Activated CD4-positive, alpha-beta T cell treated with anti-CD3 and anti-CD28 coated beads, Interleukin-2, amount 50 U/mL, for 24 hours (primary cell): ENCODE measurements at places on chromosomes 6 and 20.

DNA sequence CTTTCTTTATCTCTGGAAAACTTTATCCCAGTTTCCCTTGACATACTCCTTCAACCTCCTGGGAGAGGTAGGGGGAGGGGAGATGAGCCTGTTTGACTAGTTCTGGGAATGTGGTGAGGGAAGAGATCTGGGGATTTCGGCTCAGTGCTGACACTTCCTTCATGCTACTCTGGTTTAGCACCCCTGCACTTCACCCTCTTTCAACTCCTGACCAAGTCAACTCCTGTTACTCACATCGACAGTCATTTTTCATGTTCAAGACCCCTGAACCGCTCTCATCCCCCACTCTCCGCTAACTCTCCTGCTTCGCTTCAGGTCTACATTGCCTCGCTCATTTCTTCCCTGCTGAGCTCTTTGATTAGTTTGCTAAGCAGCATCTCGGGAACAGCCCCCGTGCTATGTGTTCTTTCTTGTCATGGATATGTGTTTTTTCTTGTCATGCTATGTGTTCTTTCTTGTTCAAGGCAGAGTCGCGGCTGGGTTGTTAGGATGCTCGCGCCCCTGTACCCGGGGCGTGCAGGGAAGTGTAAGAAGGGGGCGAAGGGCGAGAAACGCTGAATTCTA is 16.6 kb upstream of the TRIM27 start:
- no peak for DNase-seq

- DNase-seq: no peak
These were observed 36.0 kb upstream of the CSE1L start for GRCh38 chr20:49009899-49010631.

- no peak for DNase-seq
These were observed 105.6 kb upstream of the CLDN20 start for GRCh38 chr6:155158030-155158843.

- peak; percentile 62 for DNase-seq
These were observed 45.3 kb downstream of the SMLR1 start for GRCh38 chr6:130872250-130873095.

- no peak for DNase-seq
These were observed 39.0 kb downstream of the MAN1A1 start for GRCh38 chr6:119310486-119311036.

GRCh38 chr6:136487759-136488425 is 62.3 kb downstream of the MAP7 start:
- DNase-seq: no peak

GRCh38 chr6:91167846-91168245 is 581.0 kb upstream of the MAP3K7 start:
- DNase-seq: no peak

DNA sequence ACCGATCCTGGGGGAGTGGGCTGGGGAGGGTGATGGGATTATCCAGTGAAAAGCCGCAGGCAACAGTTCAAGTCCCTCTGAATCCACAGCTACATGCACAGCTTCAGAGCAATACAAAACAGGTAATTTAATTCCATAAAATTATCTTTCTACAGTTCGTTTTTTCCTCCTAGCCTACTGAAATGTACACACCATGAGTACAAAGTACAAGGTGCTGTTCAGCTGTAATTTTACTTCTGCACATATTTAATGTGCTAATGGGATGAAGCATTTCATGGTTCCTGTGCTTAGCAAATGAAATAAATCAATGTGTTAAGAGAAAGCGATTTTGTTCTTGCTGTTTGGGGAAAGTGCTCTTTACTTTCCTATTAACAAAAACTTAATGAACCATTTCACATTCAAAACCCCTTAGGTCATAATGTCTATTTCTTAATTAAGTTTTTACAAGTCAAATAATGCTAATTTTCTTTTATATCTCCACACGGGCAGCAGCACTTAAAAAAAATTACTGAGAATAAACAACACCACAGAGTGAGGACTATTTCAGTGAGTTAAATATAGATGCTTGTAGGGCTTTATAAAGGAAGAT is 71.8 kb downstream of the INSM1 start:
- no peak for DNase-seq

DNA sequence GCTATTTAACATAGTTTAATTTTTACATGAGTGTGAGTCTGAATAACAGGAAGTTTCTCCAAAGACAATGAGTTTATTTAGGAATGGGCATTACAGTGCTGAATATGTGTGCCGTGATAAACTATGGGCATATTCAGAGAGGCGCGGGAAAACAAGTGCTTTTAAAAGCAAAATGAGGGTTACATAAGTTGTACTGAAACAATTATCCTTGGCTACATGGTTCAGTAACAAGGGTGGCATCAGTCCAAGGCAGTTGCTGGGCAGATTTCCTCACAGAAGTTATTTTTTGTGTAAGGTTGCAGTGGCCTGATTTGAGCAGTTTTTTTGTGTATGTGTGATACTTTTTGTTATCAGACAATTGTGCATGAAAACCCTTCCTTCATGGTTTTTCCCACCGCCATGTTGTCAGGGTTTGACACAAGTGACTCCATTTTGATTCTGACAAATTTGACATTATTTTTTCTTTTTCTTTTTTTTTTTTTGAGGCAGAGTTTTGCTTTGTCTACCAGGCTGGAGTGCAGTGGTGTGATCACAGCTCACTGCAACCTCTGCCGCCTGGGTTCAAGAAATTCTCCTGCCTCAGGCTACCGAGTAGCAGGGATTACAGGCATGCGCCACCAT is 22.3 kb upstream of the PXDC1 start:
- no peak for DNase-seq

DNA sequence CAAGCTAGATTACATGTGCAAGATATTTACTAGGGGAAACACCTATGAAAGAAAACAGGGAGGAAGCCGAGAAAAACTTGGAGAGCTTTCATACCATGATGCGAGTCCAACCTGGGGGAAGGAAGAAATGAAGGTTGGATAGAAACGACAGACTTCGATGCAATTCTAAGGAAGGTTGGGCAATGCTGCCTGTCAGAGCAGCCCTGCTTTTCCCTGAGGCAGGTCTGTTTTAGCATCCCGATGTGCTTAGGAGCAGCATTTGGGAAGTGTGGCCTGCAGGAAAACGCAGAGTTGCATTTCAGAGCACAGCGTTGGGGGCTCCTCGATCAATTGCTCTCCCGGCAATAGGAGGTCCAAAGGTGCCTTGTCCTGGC is 91.9 kb upstream of the DTNBP1 start:
- DNase-seq: no peak

DNA sequence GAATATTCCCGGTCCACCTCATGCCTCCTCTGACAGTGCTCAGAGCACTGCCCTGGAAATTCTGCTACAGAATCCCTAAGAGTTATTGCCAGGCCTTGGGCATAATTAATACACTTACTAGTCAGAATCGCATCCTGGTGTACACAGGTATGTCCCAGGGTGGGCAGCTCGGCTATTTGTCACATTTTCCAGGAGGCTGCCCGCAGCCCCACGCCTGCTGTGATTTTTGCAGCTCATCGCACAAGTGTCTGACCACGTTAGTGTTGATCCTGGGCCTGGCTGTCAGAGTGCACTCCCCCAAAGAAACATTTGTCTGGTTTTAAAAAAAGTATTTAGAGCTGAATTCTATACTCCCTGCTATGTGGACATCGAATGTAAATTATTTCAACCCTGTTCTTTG is 105.4 kb downstream of the CD83 start:
- no peak for DNase-seq

GRCh38 chr6:95946906-95947305 is 68.9 kb upstream of the FUT9 start:
- DNase-seq: no peak

DNA sequence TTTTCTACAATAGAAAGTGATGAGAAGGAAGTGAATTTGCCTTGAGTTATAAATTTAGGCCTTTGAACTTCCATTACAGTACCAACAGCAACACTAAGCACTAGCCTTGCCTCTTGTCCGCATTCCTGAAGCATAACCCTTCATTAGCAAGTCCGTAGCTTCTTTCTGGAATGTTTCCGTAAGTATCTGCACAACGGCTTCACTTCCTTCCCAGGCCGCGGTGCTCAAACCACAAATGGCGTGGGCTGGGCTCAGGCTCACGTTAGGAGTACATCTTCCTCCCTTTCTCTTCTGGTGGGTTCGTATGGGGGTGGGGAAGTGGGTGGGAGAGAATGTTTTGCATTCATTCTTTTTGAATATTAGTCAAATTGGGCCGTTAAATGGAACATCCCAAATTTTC is 193.8 kb upstream of the SNX9 start:
- no peak for DNase-seq

DNA sequence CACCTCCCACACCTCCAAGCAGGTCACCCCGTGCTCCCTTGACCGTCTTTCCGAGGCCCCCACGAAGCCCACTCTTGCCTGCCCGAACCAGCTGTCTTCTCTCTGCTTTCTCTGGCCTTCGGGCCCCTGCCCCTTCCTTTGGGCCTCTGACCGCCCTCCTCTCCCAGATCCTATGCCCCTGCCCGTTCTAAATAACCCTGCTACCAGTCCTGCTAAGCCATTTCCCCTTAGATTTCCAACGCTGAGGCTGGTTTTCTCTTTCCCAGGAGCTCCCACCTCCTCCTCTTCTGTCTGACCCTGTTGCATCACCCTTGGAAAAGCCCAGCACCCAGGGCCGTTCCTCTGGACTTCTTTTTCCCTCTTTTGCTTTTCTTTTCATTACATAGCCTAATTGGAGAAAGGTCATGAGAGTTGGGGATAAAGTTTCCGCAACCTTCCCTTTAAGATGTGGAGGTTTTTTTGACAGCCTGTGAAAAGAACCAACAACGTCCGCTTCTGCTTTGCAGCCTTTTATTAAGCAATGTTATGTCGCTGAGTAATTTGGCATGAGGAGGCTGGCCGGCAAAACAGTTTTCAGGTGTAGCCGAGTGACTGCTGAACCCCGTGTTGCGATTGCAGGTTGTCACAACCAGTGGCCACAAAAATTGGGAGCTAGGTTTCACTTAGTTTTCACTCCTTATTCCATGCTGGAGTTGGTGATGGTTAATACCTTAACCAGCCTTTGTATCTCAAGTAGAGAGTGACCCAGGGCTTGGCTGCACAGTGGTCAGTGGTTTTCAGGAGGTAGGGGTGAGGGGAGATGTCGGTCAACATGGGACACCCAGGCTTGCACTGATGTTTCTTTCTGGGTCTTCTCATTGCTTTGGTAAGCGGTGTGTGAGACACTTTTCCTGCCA is 970 bp downstream of the BLTP3A start:
- no peak for DNase-seq

- DNase-seq: no peak
These were observed 53.2 kb downstream of the MRAP2 start for GRCh38 chr6:84086545-84087429.

- DNase-seq: no peak
These were observed 111.1 kb upstream of the KCNK16 start for GRCh38 chr6:39433630-39434029.

- DNase-seq: no peak
These were observed 15.0 kb upstream of the IFNGR1 start for GRCh38 chr6:137233911-137234863.

GRCh38 chr6:80535914-80536565 is 429.6 kb downstream of the BCKDHB start:
- DNase-seq: no peak

DNA sequence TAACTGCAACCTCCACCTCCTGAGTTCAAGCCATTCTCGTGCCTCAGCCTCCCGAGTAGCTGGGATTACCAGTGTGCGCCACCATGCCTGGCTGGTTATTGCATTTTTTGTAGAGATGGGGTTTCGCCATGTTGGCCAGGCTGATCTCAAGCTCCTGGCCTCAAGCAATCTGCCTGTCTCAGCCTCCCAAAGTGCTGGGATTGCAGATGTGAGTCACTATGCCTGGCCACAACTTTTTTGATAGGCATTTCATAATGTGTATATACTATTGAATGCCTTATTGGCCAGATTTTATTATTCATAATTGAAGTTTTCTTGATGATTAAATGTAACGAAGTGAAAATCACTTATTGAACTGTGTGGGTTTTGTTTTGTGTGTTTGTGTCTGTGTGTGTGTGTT is 27.9 kb downstream of the FIG4 start:
- no peak for DNase-seq

DNA sequence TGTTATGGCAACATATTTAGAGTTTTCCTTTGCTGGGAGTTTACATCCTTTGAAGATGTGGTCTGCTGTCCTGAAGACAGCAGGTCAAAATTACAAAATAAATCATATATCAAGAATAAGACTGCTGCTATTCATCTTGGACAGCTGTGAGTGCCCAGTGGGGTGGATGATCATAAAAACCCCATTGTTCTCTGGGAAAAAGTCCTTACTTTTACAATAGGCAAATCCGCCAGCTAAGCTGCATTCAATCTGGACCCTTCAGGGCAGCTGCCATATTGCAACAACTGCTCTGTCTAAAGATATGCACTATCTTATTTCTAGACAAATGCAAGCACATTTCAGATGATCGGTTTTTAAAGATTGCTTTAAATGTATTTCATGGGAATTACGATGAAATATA is 19.4 kb downstream of the CASS4 start:
- no peak for DNase-seq

DNA sequence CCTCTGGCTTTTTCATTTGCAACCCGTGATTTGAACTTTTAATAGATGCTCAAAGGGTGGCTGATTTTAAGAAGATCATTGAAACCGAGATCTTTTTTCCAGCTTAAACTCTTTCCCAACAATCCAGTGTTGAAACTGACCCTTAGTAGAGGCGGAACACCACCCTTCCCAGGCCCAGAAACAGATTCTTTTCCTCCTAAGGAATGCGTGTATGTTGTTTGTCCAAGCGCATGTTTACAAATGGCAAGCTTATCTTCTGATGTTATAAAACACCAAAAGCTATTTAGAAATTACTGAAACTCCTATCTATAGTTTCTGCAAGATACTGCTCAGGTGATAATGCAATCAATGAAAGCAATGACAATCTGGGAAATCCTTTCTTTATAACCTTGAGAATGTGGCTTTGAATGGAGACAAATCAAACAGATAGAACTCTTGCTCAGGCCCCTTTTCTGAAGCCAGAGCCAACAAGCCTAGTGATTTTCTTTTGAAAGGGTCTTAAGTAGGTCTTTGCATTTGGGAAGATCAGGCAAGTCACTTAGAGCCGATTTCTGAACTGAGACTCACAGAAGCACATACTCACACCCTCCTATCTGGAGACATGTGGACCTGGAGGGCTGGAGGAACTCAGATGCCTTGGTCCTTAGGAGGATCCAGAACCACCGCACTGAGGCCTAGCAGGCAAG is 9.1 kb downstream of the BANF2 start:
- no peak for DNase-seq
